ENCODE measurements at places on chromosomes 2 and 18. TPM values are rescaled to one million over a fixed set of nuclear protein-coding genes. Genes with fewer than 3 reads are reported as not detected.
A peak's percentile ranks its signal among the peaks of the same experiment; 100 is the strongest.

The LIPG gene
- 3.5 TPM for polyA plus RNA-seq

- DNase-seq: no peak
Measured at GRCh38 chr2:10038123-10038522, 5.2 kb upstream of the KLF11 start.

GRCh38 chr2:12271589-12271984 is 445.1 kb upstream of the TRIB2 start:
- DNase-seq: no peak

DNA sequence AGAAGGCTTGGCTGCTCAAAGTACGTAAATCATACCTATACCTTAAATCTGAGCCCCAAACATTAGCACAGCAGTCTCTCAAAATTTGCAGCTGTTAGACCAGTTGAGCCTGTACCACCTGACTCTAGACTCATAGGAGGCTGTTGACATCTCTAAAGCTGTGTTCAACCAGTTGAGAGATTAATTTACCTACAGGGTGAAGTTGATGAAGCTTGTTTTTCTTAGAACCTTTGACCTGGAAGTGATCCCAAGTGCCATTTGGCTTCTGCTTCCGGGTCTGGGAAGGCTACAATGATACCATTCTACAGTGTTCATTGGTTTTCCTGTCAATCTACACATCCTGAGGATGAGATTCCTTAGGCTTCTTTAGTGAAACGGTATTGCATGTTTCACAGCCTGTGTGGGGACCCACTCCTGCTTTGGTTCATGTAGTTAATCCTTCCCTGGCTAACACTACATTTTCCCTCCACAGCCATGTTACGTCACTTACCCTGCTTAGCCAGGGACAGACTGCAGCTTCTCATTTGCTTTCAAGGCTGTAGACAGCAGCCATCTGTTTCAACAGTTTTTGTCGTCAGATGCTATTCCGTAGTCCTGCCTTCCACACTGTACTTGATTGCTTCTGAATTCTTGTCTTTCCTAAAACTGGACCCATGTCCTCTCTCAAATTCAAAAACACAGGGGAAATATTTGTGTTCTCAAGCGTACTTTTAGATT is 4.7 kb upstream of the IL1RL2 start:
- peak; percentile 51 for DNase-seq

- peak; percentile 57 for DNase-seq
Measured at GRCh38 chr2:32484937-32485336, 128.1 kb downstream of the BIRC6 start.

All from muscle of leg (tissue), 16 donors.